ENCODE measurements at places on chromosomes 2 and 18.

DNA sequence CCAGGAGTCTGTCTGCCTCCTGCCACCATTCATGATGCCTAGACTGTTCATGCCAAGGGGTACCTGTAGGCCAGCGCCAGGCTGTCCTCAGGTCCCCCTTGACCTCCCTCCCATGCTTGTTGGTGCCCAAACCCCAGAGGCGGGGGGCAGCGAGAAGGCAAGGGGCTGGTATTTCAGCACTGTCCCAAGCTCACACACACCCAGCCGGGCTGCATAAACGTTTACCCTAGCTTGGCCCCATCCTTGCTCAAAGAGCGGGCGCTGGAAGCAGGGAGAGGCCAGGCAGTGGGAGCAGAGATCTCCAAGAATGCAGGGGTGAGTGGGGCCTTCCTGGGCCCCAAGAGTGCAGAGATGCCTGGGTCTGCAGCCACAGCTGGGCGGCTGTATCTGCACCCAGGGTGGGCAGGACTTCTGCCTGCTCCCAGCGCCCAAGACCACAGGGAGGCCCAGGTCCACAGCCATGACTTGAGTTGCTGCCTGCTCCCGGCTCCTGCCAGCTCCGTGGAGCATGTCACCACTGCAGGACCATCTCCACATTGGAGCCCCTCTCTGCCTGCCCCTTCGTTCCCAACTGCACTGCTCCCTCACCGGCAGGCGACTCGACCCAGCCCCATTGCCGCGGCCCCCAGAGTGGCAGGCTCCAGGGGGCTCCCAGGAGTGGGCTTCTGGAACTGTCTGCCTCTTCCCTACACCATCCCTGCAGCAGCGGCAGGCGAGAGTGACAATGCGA lies 616.6 kb downstream of the METTL4 start:
- H3K27ac ChIP-seq, result no peak overlapping the region
- no peaks in the 10 kb centered on the region for H3K36me3 ChIP-seq
- H3K4me3 ChIP-seq, result no peak overlapping the region
- no peak for DNase-seq
- H3K4me1 ChIP-seq, result no peaks in the 10 kb centered on the region

- no peaks in the 10 kb centered on the region for H3K4me1 ChIP-seq
- H3K27me3 ChIP-seq, result peaks cover 33% of the 10 kb centered on the region
- DNase-seq, result no peak
- H3K4me3 ChIP-seq, result no peak overlapping the region
- H3K27ac ChIP-seq, result no peak overlapping the region
- H3K36me3 ChIP-seq, result no peaks in the 10 kb centered on the region
Measured at GRCh38 chr2:38207168-38207567, 131.2 kb upstream of the CYP1B1 start.

GRCh38 chr2:123953846-123954245 lies 71.2 kb upstream of the CNTNAP5 start:
- no peaks in the 10 kb centered on the region for H3K36me3 ChIP-seq
- DNase-seq, result no peak
- no peaks in the 10 kb centered on the region for H3K4me1 ChIP-seq
- H3K27me3 ChIP-seq, result no peaks in the 10 kb centered on the region
- no peak overlapping the region for H3K4me3 ChIP-seq

- peaks cover 10% of the 10 kb centered on the region for H3K4me1 ChIP-seq
- no peak overlapping the region for H3K27ac ChIP-seq
- no peak overlapping the region for H3K4me3 ChIP-seq
- DNase-seq, result no peak
- H3K36me3 ChIP-seq, result peaks cover 1% of the 10 kb centered on the region
- H3K27me3 ChIP-seq, result no peaks in the 10 kb centered on the region
Measured at GRCh38 chr2:28129955-28130695, 239.6 kb downstream of the BABAM2 start.

- H3K27ac ChIP-seq, result no peak overlapping the region
- no peak for DNase-seq
- no peaks in the 10 kb centered on the region for H3K4me1 ChIP-seq
- H3K27me3 ChIP-seq, result no peaks in the 10 kb centered on the region
- H3K4me3 ChIP-seq, result no peak overlapping the region
- H3K36me3 ChIP-seq, result no peaks in the 10 kb centered on the region
Measured at GRCh38 chr18:68826121-68826520, 28.2 kb downstream of the CCDC102B start.

DNA sequence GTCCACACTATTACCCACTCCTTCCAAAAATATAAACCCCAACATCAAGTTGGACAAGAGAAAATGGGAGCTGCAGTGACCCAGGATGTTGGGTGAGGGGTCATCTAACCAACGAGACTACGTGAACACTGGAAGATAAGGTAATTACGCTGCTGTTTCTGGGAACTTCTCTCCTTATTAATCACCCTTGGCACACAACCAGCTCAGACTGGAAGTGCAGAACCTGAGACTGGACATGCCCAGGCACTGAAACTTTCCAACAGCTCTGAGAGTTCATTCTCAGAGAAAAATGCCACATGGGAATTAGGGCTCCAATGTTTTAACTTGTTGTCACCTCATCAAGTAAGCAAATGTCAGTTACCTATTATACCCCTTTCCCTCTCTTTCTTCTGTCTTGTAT lies 135.3 kb downstream of the CCDC148 start:
- H3K27me3 ChIP-seq, result peaks cover under 1% of the 10 kb centered on the region
- H3K4me3 ChIP-seq, result no peak overlapping the region
- no peak overlapping the region for H3K27ac ChIP-seq
- no peak for DNase-seq
- no peaks in the 10 kb centered on the region for H3K36me3 ChIP-seq

DNA sequence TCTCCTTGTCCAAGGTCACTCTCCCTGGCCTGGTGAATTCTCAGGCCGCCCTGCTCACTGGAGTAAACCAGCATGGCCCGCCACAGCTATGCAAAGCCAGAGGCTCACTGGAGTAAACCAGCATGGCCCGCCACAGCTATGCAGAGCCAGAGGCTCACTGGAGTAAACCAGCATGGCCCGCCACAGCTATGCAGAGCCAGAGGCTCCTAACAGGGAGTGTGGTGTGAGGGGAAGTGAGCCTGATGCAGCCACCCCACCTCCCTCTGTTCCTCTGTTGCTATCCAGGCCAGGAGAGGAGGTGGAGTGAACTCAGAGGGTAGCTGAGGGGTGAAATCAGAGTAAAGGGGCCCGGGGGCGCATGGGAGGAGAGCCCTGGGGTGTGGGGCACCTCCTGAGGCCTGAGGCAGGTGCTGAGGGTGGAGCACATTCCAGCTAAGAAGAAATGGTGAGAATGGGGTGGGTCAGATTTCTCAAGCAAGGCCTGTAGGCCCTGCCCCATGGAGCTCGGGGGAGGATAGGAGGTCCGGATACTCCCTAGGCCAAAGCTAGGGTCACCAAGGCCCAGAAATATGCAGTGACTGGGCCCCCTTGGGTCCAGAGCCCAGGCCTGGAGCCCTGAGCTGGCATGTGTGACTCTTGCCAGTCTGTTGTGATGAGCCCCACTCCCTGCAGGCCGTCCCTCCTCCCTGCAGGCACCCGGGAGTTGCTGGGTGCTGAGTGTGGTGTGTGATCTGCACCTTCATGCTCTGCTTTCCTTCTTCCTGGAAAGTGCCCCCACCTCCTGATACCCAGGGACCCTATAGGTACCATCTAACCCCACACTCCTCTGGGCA lies 1.5 kb downstream of the ATP6V1B1 start:
- H3K4me3 ChIP-seq, result no peak overlapping the region
- H3K36me3 ChIP-seq, result no peaks in the 10 kb centered on the region
- DNase-seq, result no peak
- peaks cover 10% of the 10 kb centered on the region for H3K27me3 ChIP-seq
- H3K27ac ChIP-seq, result no peak overlapping the region

DNA sequence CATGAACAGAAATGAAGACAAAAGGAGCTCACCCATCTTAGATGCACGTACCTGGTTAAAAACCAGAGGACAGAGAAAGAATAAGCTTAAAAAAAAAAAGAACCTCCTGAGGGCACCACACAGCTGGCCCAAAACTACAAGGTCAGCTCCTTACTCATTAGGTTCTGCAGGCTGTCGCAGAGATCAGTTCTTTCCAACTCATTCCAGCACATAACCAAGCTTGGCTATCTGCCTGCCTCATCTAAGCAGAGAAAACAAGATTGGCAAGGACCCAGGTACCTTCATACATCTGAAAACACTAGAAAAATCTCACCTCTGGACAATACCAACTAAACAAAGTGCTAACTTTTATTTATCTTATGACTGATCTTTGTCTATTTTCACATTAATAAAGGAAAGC lies 89.9 kb downstream of the NOL10 start:
- no peaks in the 10 kb centered on the region for H3K27me3 ChIP-seq
- no peak for DNase-seq
- H3K4me3 ChIP-seq, result no peak overlapping the region
- H3K27ac ChIP-seq, result no peak overlapping the region

GRCh38 chr2:8806885-8807704 lies 30.3 kb downstream of the KIDINS220 start:
- no peak overlapping the region for H3K4me3 ChIP-seq
- H3K27ac ChIP-seq, result no peak overlapping the region
- peaks cover 32% of the 10 kb centered on the region for H3K36me3 ChIP-seq
- no peak for DNase-seq
- no peaks in the 10 kb centered on the region for H3K27me3 ChIP-seq

- no peaks in the 10 kb centered on the region for H3K27me3 ChIP-seq
- H3K4me3 ChIP-seq, result no peak overlapping the region
- DNase-seq, result no peak
- H3K36me3 ChIP-seq, result no peaks in the 10 kb centered on the region
- H3K4me1 ChIP-seq, result no peaks in the 10 kb centered on the region
Measured at GRCh38 chr2:53475321-53475720, 292.3 kb upstream of the CHAC2 start.

DNA sequence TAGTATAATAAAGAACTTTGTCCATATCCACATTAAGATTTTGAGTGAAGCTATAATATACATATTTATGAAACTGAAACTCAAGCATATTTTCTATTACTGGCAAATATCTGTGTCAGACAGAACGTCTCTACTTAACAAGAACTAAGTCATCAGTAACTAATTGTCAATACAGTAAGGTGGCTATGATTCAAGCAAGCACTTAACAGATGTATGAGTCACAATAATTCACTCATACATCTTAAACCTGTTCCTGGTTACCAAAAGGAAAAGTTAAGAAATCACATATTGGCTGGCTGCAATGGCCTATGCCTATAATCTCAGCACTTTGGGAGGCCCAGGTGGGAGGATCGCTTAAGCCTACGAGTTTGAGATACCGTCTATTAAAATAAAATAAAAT lies 96.0 kb downstream of the SOS1 start:
- H3K36me3 ChIP-seq, result peaks cover 19% of the 10 kb centered on the region
- H3K4me1 ChIP-seq, result no peaks in the 10 kb centered on the region
- DNase-seq, result no peak
- no peak overlapping the region for H3K4me3 ChIP-seq
- H3K27me3 ChIP-seq, result no peaks in the 10 kb centered on the region

- no peak overlapping the region for H3K27ac ChIP-seq
- peaks cover 89% of the 10 kb centered on the region for H3K27me3 ChIP-seq
- no peaks in the 10 kb centered on the region for H3K4me1 ChIP-seq
- no peaks in the 10 kb centered on the region for H3K36me3 ChIP-seq
- no peak for DNase-seq
- no peak overlapping the region for H3K4me3 ChIP-seq
Measured at GRCh38 chr2:236998758-236999157, 86.9 kb upstream of the COPS8 start.

- no peak for DNase-seq
- peak overlapping the region; percentile 13 for H3K27ac ChIP-seq
- peaks cover 25% of the 10 kb centered on the region for H3K36me3 ChIP-seq
Measured at GRCh38 chr2:233354971-233355574, 779 bp downstream of the DGKD start.

All from central memory CD8-positive, alpha-beta T cell (primary cell).